ENCODE measurements at places on chromosomes 5 and 9.

GRCh38 chr5:113682497-113683136 is 169.1 kb downstream of the YTHDC2 start:
- no peak for DNase-seq

DNA sequence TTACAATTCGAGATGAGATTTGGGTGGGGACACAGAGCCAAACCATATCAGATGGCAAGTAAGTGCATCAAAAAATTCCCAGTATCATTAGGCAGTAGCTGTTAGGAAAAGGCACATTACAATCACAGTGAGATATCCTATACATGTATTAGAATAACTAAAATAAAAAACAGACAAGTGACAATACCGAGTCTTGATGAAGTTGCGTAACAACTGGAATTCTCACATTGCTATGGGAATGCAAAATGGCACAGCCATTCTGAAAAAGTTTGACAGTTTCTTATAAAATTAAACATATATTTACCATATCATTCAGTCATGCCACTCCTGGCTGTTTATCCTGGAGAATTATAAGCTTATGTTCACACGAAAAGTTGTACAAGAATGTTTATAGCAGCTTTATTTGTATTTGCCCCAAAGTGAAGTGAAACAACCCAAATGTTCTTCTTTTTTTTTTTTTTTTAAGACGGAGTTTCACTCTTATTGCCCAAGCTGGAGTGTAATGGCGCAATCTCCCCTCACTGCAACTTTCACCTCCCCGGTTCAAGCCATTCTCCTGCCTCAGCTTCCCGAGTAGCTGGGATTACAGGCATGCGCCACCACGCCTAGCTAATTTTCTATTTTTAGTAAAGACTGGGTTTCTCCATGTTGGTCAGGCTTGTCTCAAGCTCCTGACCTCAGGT is 93.1 kb upstream of the TLE1 start:
- no peak for DNase-seq

DNA sequence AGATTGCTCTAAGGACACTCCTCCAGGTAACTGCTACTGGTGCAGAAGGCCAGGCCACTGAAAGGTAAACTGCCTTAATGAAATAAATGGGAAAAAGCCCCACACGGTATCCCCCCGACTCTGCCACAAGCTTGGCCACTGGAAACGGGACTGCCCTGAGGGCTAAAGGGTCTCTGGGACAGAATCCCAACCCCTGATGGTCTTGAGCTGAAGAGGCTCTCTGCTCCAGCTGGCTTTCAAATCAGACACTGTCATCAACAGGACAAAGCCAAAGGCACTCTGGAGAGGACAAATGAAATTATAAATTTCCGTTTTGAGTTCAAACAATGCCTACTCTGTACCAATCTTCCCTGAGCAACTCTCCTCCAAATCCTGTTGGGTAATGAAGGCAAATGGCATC is 33.6 kb upstream of the HMGCR start:
- DNase-seq = no peak

DNA sequence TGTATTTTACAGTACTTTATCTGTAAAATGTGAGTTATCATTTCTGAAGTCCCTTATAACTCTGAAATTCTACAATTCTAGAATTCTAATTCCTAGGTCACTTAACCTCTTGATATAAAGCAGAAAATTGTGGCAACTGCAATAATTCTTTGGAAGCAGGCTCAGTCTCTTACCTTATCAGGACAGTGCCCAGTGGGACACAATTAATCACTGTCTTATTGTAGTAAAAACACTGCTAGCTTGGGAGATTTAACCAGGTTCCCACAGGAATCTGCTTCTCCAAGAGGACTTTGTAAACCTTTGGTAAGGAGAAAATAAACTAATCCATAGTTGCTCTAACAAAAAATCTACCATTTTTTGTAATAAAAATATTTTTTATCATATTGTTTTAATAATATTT is 18.3 kb upstream of the SPATA9 start:
- no peak for DNase-seq

DNA sequence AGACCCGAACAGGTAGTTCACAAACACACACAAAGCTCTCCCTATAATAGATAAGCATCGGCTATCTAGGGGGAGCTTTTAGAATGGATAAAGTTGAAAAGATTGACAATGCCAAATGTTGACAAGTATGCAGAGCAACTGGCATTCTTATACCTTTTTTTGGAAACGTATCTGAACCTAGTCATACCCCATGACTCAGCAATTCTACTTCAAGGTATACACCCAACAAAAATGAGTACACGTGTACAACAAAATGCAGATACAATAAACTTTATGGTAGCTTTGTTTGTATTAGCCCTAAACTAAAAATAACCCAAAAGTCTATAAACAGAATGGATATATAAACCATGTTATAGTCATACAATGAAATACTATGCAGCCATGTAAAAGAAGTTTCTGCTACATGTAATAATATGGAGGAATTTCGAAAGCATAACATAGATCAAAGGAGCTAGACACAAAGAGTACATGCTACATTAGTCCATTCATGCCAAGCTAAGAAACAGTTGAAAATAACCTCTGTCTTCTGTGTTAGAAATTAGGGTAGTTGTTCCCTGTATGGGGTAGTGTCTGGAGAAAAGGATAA is 718.5 kb upstream of the ZNF608 start:
- DNase-seq = no peak

DNA sequence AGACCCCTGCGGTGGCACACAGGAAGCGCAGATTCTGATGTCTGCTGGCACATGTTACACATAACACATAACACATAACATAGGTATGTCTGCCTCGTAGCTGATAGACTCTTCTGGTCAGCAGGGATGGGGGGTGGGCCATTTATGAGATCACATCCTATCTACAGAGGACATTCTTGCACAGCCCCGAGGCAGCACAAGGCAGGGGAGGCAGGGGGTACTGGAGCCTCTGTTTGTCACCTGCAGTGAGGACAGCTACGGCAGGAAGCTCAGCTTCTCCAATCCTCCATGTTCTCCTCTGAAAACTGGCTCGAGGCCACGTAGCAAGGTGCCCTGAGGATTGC is 16.7 kb upstream of the MED10 start:
- no peak for DNase-seq

DNA sequence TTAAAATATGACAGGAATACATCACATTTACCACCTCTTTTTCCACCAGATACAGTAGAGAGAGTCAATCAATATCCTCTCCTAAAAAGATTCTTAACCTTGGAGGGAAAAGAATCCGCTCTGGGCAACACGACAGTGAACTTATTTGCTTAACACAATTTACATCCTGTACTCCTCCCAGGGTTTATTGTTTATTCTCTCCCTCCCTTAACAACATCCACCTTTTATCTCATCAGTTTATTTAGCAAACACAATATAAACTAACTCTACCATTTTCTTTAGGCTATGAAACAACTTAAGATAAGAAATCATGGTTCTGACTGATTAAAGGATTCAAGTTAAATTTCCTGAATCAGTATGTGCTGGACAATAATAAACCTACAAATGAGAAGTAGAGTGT is 50.9 kb downstream of the CERT1 start:
- DNase-seq = no peak

GRCh38 chr5:85671223-85671970 is 946.3 kb upstream of the COX7C start:
- DNase-seq = no peak

- DNase-seq = no peak
Observed at GRCh38 chr5:25488119-25488518, 843.3 kb upstream of the CDH10 start.

DNA sequence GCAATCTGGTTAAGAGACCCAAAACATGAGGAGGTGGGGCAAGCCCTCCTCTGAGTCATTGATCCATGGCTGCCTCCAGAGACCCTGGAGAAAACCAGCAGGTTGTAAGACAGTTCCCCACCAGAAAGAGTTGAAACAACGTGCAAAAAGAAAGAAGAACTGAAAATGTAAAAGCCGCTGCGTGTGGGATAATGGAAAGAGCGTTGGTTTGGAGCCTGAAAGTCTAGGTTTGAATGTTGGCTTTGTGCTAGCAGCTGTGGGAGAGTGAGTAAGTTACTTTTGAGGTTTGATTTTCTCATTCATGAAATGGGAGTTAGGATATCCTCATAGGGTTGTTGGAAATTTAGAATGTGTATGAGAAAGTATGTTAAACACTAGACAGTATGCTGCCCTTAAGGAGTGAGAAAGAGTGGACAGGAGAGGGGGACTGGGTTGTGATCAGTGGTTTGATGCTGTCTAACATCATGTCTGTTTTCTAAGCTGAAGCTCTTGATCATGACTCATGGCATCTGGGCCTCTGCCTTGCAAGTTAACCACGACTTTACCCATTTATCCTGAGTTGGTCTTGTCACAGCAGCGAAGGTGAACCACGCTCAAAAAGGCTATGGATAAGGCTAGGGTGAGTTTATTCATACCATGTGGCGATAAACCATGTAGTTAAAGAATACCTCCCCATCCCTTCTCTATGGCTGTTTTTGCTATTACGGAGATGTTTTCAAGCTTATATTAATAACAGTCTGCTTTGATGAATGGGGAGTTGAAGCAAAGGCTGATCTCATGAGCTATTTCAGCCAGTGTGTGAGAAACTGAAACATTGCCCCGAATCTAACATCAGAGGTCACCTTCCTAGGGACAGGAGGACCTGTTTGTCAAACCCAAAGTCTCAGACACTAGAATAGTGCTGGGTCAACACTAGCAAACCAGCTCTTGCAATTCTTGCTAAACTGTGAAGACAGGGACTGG is 41.3 kb downstream of the ZNF366 start:
- no peak for DNase-seq

DNA sequence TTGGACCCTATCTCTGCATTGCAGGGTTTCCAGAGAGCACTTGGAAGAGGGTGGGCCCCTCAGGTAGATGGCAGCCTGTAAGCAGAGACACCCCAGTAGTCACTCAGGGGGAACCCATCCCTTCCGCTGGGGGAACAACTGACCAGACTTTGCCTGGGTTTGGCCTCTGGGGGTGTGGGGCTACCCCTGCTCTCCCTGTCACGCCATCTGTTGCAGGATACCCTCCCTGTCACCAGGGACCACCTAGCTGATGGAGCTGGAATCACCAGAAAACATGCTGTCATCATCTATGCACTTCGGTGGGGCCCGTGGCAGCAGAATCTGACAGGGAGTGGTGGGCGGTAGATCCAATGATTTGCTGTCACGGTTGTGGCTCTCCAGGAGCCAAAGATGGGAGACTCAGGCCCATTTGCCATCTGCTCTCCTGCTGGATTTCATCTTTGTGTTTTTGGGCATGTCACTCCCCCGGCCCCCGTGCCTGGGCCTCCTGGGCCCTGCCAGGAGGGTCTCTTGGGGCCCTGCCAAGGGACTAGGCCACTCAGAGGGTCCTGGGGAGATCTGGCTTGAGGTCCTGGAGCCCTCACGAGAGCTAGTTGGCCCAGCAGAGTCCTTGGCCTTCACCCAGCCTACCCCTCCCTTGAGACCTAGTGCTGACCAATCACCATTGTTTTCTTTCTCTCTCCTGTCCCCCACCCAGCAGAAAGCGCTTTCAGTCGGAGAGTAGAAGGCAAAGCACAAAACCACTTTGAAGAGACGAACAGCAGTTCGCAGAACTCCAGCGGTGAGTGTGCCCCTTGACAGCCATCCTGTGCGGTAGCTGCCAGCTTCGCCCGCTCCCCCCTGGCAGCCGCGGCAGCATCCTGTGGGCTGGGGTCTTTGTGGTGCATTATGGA is 45.9 kb downstream of the AMBP start:
- no peak for DNase-seq

DNA sequence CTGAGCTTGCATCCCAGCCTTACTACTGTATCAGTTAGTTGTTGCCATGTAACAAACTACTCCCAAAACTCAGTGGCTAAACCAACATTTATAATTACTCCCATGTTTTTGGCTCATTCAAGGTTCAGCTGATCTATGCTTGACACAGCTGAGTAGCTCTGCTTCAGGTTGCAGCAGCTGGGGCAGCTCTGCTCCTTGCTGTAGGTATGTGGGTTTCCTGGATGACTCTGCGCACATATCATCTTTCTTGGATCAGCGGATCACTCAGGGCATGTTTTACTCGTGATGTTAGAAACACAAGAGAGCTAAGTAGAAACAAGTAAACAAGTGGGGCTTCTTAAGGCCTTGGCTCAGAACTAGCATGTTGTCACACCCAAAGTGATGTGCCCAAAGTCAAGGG is 15.1 kb downstream of the TEK start:
- no peak for DNase-seq

DNA sequence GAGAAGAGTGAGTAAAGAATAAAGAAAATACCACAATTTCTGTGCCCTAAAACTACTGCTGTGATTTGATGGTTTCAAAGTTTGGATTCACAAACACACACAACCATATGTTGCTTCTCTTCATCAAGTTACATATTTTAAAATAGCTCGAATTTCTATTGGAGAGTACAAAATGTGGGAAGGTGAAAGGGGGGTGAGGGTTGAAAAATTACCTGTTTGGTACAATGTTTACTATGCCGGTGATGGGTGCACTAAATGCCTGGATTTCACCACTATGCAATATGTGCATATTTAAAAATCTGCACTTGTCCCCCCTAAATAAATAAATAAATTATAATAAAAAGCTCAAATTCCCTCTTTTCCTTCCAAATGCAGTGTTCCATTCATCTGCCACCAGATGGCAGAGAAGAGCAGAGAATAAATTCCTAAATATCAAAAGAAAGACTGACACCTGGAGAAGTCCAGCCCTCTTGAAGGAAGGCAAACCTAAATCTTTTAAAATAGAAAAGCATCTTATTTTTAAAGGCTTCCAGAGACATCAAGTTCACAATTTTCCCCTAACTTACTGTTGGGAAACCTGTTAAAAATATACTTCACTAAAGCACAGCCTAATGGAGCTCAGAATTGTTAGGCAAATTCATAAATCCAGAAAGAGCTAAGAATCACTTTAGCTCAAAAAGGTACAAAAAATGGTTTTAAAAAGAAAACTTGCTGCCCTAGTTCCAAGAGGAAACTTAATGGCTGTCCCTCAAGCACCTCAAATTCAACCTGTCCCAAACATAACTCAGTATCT is 24.8 kb upstream of the HNRNPA0 start:
- DNase-seq = no peak

DNA sequence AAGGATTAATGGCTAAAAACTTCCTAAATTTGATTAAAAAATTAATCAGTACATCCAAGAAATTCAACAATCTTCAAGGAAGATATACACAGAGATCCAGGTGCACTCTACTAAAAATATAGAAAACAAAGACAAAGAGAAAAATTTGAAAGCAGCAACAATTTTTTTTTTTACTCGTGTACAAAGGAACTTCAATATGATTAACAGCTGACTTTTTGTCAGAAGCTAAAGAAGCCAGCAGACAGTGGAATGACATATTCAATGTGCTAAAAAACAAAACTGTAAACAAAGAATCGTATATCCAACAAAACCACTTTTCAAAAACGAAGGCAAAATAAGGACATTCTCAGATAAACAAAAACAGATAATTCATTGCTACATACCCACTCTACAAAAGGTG is 234.6 kb downstream of the FSTL4 start:
- DNase-seq = no peak

GRCh38 chr5:132025403-132025971 is 14.0 kb upstream of the ACSL6 start:
- no peak for DNase-seq

DNA sequence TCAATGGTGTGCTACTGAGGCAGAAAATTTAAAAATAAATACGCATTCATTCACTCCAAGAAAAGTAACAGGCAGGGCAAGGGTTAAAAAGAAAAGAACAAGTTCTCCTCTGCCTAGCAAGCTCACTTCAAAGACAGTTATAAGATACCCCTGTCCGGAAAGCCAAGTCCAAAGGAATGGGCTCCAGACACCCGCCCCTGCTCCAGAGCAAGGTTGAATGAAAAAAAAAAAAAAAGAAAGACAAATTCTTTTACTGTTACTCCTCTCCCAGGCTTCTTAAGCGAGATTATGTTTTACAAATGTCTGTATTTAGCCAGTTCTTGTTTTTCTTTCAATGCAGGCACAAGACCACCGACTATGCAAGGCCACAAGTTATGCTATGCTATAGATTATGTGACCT is 9.1 kb upstream of the ANXA2R start:
- DNase-seq = no peak

Measured in CD4-positive, alpha-beta T cell treated with Interleukin-15 for 1 hour (primary cell).